Suppressor macrophage (primary cell): ENCODE measurements at places on chromosomes 6 and 20.

GRCh38 chr20:64065974-64066343, 3.0 kb downstream of the TCEA2 start:
- DNase-seq, result peak; percentile 45

DNA sequence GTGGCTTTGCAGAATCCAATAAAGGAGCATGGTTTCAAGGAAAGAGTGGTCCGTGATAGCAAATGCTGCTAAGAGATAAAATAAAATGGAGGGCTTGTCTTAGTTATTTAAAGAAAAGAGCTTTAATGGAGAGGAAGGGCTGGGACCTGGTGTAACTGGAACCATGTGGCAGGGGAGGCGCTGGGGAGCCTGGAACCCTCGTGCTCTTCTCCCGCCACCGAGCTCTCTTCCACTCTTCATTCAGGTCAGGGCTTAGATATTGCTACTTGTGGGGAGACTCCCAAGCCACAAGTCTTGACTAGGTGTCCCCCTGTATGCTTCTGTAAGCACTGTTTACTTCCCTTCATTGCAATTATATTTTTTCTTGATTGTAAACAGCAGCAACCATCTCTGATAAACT, 15.2 kb upstream of the ARFGEF3 start:
- no peak for DNase-seq

DNA sequence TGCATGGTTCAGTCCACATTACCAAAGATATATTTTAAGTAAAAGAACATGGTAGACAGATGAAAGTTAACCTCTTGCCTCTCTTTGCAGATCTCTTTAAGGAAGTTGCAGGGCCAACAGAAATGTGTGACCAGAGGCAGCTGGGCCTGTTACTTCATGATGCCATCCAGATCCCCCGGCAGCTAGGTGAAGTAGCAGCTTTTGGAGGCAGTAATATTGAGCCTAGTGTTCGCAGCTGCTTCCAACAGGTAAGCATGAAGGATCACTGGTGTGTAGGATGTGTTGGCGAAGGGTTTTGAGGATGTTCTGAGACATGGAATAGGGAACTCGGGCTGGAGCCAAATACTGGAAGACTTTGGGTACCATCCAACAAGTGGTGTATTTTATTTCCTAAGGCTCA, 508.6 kb downstream of the UTRN start:
- no peak for DNase-seq

GRCh38 chr6:143018955-143019354, 41.7 kb upstream of the AIG1 start:
- DNase-seq, result no peak

DNA sequence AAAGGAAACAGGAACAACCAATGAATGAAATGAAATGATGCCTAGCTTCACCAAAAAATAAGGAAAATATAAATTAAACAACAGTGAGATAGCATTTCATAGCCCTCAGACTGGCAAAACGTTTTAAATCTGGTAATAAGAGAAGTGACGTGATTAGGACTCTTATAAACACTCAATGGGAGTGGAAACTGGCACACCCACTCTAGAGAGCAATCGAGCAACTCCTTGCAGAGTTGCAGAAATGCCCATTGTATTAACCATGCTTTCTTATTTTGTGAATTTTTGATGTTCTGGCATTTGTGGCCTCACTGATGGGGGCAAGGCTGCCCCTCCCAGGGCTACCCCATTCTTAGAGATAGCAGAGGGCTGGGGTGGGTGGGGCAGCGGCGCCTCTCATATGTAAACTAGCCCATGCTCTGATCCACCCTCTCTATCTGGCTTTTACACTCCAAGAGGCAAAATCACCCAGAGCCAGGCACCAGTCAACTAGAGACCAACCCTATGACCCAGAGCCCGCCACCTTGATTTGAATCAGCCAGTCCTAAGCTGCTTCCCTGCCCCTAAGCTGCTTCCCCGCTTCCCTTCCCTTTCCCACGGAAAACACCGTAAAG, 6.4 kb upstream of the PNPLA1 start:
- no peak for DNase-seq
